ENCODE measurements at places on chromosomes 5 and 9.

- DNase-seq: peak; percentile 42
Observed at GRCh38 chr9:99057665-99058625, 47.0 kb upstream of the TGFBR1 start.

DNA sequence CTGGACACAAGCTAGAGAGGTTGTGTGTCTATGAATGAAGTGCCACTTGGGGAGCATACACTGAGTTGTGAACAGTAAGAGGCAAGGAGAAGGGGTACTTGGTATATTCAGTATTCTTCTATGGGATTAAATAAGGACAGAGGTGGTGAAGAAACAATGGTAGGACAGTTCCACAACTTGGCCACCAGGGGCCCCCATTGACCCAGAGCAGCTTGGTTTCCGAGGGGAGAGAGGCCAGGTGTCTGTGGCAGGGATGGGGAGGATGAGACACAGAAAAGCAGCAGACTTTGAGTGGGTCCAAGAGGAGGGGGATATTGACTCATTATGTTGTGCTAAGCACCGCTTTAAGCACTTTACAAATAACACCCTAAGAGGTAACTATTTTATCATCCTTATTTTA lies 220.6 kb downstream of the MELK start:
- DNase-seq: no peak

DNA sequence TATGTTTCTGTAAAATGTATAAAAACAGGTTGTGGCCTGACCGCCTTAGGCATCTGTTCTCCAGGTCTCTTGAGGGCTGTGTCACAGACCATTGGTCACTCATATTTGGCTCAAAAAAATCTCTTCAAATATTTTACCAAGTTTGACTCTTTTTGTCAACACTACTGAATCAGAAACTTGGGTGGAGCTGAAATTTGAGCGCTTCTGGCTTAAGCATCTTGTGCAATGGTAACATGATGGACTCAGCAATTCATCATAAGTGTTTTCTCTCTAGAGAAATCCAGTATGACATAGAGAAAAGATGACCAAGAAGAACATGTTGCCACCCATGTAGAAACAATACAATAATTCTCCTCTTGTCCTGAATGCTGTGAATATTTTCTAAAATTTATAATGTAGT lies 387.9 kb downstream of the MAT2B start:
- no peak for DNase-seq

DNA sequence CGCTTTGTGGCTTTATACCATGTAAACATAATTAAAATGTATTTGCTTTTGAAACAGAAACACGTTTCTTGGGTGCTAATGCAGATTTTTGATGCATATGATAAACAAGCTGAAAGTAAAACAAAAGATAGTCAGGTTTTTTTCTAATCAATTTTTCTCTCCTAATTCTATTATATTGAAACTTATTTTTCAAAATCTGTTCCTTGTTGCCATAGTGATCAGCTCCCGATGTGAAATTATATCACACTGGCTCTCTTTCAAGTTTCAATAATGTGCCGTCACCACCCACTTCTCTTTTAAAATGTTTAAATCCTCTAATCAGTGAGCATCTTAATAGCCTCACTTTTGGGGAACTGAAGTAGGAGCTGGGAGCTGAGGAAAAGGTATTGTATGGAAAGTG lies 36.4 kb upstream of the DAPK1 start:
- no peak for DNase-seq

DNA sequence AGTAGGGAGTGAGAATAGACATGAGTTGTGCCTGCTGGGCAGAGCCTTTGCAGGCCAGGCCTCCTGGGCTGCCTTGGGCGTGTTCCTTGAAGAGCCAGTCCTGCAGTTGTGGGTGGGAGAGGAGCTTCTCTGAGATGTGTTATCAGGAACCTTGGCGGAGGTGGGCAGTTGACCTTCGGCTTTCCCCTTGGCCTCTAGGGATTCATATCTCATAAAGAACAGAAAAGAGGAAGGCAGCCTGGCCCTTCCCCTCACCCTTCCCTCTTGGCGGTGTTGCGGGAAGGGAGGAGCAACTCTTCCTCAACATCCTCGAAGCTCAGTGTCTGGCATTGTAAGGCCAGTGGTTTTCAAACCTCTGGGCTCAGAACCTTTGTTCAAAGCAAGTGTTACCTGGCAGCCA lies 59.2 kb downstream of the DAPK1 start:
- DNase-seq: no peak

GRCh38 chr9:4555236-4555635 lies 65.0 kb downstream of the SLC1A1 start:
- DNase-seq: no peak

GRCh38 chr5:104840284-104840683 lies 1277.7 kb upstream of the NUDT12 start:
- DNase-seq: no peak

- no peak for DNase-seq
Observed at GRCh38 chr5:14114615-14115251, 28.4 kb upstream of the TRIO start.

- no peak for DNase-seq
Observed at GRCh38 chr5:5183933-5184332, 43.8 kb downstream of the ADAMTS16 start.

DNA sequence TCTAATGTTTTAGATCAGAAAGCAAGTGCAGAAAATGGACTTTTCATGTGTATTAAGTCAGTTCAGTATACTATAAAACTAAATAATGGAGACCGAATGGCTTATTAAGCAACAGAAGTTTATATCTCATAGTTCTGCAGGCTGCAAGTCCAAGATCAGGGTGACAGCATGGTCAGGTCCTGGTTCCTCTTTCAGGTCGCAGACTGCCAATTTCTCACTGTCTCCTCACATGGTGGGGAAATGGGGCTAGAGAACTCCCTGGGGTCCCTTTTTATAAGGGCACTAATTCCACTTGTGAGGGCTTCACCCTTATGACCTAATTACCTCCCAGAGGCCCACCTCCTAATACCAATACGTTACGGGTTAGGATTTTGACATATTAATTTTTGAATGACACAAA lies 48.7 kb downstream of the RICTOR start:
- no peak for DNase-seq

- DNase-seq: no peak
Observed at GRCh38 chr5:9105851-9106250, 440.0 kb downstream of the SEMA5A start.
